ENCODE measurements at places on chromosomes 3 and 15. TPM values are rescaled to one million over a fixed set of nuclear protein-coding genes. Genes with fewer than 3 reads are reported as not detected.

SNTN gene
- not detected for total RNA-seq

LSAMP gene
- total RNA-seq = not detected

MAP6D1 gene
- total RNA-seq = 0.69 TPM

GHSR gene
- total RNA-seq = not detected

TRH gene
- total RNA-seq = not detected

HYKK gene
- total RNA-seq = 1.6 TPM

ADPRH gene
- total RNA-seq = 11.8 TPM

DUOX1 gene
- not detected for total RNA-seq

Measured in dermis lymphatic vessel endothelial cell (primary cell).